ENCODE measurements at places on chromosomes 16 and 17.

DNA sequence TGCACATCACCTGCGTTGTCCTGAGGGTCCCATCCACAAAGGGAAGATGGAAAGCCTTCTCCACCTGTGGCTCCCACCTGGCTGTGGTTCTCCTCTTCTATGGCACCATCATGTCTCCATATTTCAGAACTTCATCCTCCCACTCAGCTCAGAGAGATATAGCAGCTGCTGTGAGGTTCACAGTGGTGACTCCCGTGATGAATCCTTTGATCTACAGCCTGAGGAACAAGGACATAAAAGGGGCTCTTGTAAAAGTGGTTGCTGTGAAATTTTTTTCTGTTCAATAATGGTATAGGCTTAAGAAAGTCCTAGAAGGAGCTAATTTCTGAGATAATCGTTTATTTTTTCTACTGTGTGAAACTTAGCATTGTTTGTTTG lies 18.7 kb downstream of the ZNF200 start:
- DNase-seq = no peak

GRCh38 chr16:80045861-80046260 lies 445.3 kb upstream of the MAF start:
- DNase-seq = no peak

DNA sequence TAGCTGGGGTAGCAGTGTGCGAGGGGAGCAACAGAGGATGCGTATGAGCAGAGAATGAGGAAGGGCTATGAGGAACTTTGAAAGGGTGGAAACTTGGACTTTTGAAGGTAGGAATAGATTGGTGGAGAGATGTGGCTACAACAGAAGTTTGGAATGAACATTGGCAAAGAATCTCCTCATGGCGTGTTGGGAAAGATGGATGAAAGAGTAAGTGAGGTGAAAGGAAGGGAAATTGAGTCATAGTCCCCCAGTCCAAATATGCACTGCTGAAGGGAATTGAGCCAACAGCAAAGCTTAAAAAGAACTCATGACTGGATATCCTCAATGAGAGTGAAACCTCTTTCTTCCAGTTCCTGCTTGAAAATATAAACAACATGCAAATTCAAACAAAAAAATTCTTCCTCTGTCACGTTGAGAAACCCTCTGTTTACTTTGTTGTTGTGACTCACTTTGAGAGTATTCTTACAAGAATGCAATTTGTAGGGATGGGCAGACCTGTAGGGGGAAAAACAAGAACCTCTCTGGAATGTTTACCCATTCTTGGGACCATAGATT lies 313.2 kb upstream of the KCNJ16 start:
- DNase-seq = no peak

- DNase-seq = no peak
Observed at GRCh38 chr16:7834771-7835431, 502.3 kb downstream of the RBFOX1 start.

- no peak for DNase-seq
Observed at GRCh38 chr17:6269478-6269877, 165.4 kb downstream of the AIPL1 start.
